ENCODE measurements at places on chromosomes 11 and 22.

DNA sequence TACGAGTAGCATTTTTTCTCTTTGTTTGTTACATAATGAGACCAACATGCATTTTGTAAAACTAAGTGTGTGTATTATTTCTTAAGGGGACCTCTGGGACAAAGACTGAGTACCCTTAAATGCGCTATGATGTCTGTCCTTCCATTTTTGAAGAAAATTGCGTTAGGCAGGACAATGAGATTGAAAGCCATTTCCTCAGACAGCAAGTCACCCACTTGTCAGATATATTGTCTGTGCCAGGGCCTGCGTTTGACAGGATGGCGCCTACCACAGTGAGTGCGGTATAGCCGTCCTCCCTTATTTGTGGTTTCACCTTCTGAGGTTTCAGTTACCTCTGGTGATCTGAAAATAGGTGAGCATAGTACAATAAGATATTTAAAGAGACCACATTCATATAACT lies 2.2 kb downstream of the AP2A2 start:
- peak; percentile 30 for DNase-seq

DNA sequence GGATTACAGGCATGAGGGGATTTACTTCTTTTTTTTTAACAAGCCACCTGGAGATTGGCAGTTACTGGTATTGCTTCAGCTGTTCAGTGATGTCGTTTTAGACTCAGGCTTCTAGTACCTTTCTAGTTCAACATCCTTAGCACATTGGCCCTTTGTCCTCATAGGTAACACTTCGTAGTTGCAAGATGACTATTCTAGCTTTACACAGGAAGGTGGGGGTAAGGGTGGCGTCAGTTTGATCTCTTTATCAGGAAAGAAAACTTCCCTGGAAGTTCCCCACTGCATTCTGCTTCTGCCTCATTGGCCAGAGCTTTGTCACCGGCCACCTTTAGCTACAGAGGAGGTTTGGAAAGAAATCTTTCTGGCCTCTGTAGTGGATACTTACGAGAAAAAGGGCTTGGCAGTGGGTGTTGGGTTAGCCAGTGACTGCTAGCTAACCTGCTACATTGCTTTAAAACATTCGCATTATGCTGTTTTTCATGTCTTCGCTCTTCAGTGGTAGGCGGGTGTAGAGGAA lies 40.7 kb downstream of the SFI1 start:
- no peak for DNase-seq

GRCh38 chr22:43537019-43537585 lies 125.3 kb downstream of the MPPED1 start:
- DNase-seq: no peak

DNA sequence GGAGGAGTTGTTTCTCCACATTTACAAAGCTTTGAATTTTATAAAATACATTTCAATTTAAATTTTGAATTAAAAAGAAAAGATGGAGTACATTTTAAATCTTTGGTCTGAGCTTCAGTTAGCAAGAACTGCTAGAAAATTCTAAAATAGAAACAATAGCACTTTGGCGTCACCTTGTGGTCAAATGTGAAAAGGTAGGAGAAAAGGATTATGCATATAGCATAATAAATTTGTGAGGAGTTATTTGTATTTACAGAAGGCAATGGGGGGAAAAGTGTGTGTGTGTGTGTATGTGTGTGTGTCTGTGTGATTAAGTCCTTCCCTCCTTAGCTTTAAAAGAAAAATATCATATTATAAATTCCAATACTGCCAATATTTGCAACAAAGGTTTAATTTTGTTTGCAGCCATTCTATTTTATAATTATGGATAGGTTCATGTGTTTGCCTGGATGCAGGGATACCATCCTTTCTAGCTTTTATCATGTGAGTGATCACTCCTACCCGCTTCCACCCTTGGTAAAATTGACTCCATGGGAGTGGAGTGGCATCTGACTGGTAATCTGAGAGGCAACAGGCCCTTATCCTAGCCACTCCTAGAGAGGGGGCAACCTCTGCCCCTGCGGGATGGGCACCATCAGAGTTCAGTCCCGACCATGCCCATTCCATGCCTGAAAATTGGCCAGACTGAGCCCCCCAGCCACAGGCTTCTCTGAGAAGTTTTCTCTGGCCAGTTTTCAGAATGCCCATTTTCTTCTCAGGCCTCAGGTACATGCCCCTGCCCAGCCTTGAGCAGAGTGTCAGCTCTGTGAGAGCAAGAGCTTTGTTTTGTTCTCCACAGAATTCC lies 13.6 kb upstream of the LGR4 start:
- no peak for DNase-seq

DNA sequence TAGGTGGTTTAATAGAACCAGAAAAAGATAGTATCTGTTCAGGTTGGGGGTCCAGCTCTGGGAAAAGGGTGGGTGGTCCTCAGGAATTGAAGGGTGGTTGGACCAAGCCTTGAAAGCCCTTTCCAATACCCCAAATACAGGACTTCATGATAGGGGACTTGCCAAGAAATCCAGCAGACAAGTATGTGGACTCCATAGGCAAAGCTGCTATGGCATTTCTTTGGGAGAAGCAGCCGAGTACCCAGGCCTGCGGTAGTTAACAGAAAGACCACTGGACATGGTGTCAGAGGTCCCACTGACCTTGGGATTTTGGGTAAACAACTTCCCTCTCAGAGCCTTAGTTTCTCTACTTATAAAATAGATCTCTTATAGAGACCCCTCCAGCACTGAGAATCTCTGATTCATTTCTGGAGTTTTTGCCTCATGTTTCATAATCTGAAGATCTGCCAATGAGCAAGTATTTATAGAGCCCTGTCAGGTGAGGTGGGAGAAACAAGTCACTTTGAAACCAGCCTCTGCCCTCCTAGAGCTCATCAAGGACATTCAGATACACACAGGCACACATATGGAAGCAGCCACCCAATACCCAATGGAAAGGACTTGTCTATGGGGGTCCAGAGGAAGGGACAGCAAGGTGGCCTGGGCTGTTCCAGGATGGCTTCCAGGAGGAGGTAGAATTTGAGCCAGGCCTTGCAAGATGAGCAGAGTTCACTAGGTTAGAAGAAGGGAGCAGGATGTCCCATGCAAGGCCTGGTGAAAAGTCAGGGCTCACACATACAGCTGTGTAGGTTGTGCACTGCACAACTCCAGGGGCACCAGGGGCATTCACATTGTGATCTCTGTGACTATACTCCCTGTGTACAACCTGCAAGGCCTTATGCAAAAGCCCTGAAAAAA lies 31.0 kb upstream of the ACCSL start:
- no peak for DNase-seq

GRCh38 chr11:115503083-115503885 lies 931 bp downstream of the CADM1 start:
- no peak for DNase-seq

GRCh38 chr11:36400766-36401455 lies 104.8 kb downstream of the PRR5L start:
- no peak for DNase-seq

- DNase-seq: no peak
Observed at GRCh38 chr22:20192972-20193760, 42.3 kb upstream of the CCDC188 start.

GRCh38 chr11:11580841-11581411 lies 40.9 kb downstream of the GALNT18 start:
- DNase-seq: no peak

DNA sequence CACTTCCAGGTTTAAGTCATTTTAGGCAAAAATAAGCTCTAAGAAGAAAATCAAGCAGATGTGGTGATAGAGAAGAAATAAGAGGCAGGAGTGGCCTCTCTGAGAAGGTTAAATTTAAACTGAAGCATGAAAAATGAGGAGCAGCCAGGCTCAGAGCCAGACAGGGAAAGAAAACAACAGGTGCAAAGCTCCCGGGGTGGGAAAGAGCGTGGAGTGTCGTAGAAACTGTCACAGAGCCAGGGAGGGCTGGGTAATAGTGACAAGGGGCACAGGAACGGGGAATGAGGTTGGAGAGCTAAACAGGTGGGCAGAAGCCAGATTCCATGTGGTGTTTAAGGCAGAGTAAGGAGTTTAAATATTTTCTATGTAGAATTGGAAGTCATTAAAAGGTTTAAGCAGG lies 132.1 kb upstream of the BLID start:
- no peak for DNase-seq

Measured in activated CD4-positive, alpha-beta T cell treated with anti-CD3 and anti-CD28 coated beads, Interleukin-2, amount 50 U/mL, for 1 hour (primary cell).